ENCODE measurements at places on chromosomes 7 and 10.

DNA sequence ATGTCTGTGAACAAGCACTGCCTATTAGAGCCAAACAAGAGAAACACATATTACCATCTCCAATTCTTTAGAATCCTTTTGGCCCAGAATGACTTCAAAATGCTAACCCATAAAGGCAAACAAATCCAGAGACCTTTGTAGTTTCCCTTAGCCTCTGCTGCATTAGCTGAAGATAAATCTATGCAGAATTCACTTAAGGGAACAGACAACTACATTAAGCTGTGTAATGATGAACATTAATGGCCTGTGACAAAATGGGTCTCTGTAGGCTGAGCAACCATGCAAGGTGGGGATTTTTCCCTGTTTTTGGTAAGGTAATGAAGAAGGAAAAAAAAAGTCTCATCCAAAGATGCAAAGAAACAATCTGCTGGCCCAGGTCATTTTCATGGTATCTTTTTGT lies 411.6 kb downstream of the EXOC4 start:
- DNase-seq, result no peak

DNA sequence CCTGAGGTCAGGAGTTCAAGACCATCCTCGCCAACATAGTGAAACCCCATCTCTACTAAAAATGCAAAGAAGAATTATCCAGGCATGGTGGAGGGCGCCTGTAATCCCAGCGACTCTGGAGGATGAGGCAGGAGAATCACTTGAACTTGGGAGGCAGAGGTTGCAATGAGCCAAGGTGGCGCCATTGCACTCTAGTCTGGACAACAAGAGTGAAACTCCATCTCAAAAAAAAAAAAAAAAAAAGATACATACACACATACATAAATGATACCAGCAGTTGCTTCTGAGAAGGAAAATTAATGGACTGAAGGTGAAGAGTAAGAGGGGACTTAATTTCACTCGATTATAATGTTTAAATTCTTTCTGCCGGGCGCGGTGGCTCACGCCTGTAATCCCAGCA lies 40.2 kb upstream of the PAX2 start:
- DNase-seq, result no peak

- no peak for DNase-seq
These were observed 759.0 kb upstream of the GALNT17 start for GRCh38 chr7:70372768-70373515.

- no peak for DNase-seq
These were observed 50.5 kb upstream of the FOXK1 start for GRCh38 chr7:4631380-4632179.

- no peak for DNase-seq
These were observed 350.2 kb downstream of the TYW1 start for GRCh38 chr7:67346876-67347275.

DNA sequence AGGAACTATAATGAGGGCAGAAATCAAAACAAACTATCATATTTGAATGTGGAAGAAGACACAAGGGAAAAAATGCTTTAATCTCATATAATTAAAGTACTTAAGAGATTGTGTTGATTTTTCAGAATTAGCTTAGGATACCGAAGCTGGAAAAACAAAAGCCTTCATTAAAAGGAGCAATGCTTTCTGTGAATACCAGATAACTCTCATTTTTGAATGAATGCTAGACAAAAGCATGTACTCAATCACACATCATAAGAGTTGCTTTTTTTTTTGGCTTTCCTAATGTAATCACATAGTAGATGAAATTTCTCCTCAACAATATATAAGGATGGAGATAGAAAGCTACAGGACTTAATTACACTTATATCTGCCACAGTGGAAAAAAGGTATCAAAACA lies 43.3 kb downstream of the CADPS2 start:
- no peak for DNase-seq

DNA sequence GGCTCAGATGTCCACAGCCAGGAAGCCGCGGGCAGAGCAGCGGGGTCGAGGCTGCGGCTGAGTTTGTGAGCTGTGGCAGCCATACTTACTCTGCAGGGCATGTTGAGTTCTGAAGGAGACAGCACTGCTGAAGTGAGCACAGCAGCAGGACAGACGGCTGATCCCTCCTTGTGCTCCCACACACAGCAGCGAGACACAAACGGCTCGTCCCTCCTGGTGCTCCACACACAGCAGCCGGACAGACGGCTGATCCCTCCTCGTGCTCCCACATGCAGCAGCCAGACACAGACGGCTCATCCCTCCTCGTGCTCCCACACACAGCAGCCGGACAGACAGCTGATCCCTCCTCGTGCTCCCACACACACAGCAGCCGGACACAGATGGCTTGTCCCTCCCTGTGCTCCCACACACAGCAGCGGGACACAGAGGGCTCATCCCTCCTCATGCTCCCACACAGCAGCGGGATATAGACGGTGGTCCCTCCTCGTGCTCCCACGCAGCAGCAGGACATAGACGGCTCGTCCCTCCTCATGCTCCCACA lies 305.1 kb downstream of the PTPRN2 start:
- DNase-seq, result no peak

DNA sequence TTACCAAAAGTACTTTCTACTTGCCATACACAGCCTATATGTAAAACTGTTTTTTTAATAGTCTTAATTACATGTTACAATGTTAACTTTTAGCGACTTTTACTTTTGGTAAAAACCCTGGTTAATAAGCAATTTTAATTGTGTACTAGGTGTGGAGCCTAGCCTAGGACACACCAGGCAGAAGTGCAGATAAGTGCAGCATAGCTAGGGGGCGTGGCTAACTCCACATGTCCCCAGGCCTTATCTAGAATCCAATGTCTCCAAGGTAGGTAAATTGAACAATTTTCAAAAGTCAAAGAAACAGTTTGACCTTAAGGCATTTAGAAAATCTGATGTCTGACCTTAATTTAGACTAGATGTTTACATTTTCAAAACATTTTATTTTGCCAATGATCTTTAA lies 858.7 kb downstream of the CCSER2 start:
- DNase-seq, result no peak

DNA sequence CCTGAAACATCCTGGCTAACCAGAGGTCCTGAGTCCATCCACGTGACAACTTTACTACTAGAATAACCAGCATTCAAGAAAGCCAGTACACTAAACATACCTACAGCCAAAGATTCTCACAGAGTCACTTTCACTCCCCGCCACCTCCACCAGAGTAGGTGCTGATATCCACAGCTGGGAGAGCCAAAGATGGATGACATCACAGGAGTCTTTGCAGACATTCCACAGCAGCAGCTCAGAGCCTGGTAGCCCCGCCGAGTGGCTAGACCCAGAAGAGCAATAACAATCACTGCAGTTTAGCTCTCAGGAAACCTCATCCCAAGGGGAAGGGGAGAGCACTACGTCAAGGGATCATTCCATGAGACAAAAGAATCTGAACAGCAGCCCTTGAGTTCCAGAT lies 13.5 kb upstream of the ADAM22 start:
- no peak for DNase-seq

DNA sequence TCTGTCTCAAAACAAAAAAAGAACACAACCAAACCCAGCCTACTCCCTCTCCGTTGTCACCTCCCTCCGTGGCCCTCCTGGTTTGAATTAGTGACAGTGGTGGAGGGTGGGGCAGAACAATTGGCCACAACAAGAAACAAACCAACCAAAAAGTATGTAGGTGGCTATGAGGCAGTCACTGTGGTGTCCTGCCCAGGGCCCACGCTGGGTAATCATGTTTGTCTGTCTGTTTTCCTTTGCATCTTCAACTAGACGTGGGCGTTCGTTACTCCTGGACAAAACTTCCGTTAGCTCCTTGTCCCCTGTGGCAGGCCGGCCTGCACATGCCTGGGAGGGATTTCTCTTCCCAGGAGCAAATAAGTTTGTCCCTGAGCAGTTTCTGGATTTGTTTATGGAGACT lies 78.4 kb downstream of the XRCC2 start:
- no peak for DNase-seq

DNA sequence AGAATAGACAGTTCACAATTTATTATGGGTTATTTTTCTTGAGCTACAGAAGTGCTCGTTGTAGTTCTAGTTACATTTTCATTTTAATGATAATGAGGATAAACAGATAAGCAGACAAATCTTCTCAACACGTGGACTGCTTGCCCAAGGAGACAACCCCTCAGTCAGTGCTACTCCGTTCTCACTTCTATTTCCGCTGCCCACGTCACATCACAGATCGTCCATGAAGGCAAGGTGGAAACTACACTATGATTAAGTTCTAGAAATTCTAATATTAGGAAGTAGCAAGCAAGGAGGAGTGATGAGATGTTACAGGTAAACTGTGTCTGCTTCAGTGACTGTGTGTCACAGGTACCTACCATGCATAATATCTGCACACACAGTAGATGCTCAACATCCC lies 210.5 kb downstream of the CHCHD3 start:
- DNase-seq, result no peak

DNA sequence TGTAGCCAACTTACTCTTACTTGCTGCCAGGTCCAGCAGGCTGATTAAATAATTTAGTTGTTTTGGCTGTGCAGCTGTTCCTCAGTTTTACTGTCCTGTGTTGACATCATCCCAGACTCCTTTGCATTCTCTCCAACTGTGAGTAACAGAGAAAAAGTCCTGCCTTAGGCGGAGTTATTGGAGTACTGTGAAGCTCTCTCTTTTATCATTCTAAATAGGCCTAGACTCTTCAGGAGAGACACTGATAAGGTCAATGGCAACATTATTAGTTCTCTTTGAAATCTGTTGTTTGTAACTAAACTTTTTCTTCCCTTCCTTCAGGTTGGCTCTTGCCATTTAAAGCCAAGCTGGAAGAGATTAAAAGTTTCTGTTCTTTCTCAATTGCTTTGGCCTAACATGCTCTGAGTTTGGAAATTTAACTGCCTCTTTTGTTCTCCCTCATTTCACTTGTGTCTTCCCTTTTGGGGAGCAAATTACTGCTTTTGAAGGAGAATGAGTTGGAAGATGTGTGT lies 215.7 kb upstream of the CSTF2T start:
- DNase-seq, result no peak

- no peak for DNase-seq
These were observed 240.0 kb downstream of the BICC1 start for GRCh38 chr10:58752665-58753064.

DNA sequence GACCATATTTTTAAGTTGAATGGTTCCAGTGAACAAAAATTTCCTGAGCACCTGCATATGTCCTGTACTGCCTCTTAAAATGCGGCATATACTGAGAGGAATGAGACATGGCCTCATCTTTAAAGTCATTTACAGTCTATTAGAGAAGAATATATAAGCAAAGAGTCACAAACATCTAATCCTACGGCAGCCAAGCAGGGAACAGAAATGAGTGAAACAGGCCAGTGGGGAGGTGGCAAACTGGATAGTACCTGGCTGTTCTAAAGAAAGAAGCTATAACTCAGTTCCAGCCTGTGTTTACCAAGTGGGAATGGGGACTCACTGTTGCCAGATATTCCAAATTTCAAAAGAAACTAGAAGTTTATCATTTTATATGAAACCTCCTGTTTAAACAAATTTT lies 211.4 kb downstream of the VTI1A start:
- DNase-seq, result no peak

DNA sequence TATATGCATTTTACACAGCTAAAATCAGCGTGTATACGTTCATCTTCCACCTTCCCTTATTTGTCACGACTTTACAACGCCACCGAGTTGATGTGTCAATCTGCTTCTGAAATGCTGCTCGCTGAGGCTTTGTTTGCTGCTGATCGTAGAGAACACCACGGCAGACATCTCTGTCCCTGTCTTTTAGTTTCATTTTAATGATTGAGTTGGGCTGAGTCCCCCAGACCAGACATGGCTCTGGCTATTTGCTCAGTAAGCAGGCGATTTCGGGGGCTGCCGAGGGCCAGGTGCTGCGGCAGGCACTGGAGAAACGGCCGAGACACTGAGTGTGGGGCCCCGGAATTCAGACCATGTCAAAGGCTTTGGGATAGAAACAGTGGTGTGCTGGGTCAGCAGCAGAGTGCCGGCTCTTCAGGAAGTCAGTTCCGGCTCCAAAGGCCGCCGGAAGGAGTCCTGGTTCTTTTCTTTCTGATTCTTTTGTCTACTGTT lies 5.0 kb downstream of the LRRC27 start:
- peak; percentile 60 for DNase-seq

- no peak for DNase-seq
These were observed 897.9 kb upstream of the AUTS2 start for GRCh38 chr7:68700414-68700813.

- DNase-seq, result no peak
These were observed 345.0 kb upstream of the STEAP1 start for GRCh38 chr7:89809291-89809690.

GRCh38 chr10:61110188-61110844 lies 166.3 kb upstream of the RHOBTB1 start:
- DNase-seq, result no peak

DNA sequence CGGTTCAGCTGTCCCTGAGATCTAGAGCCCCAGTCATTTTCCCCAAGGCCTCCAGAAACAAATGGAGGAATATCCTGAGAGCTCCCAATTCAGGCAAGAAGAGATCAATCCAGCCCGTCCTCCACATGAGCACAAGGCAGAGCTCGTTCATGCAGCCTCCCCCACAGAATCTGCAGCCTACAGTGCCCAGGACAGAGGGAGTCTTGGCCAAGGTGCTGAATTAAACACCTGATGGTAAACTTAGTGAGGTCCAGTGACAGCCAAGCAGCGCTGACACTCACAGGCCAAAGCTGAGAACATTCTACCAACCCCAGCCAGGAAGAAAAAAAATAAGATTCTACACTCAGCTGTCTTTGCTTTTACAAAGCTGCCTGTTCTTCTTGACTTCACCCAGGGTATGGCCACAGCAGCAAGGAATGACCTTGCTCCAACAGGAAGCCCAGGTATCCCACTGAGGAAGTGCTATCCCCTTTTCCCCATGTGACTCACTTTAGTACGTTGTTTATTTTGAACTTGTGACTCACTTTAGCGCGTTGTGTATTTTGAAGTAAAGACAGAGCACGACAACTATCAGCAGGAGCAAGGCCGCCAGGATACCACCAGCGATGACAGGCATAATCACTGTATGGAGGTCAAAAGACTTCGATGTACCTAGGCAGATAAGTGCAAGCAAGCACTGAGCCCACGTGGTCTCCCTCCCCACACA lies 4.4 kb upstream of the CUZD1 start:
- DNase-seq, result no peak

- no peak for DNase-seq
These were observed 918 bp downstream of the DBNL start for GRCh38 chr7:44045226-44046014.

GRCh38 chr10:69146759-69147158 lies 22.8 kb downstream of the VPS26A start:
- DNase-seq, result no peak

DNA sequence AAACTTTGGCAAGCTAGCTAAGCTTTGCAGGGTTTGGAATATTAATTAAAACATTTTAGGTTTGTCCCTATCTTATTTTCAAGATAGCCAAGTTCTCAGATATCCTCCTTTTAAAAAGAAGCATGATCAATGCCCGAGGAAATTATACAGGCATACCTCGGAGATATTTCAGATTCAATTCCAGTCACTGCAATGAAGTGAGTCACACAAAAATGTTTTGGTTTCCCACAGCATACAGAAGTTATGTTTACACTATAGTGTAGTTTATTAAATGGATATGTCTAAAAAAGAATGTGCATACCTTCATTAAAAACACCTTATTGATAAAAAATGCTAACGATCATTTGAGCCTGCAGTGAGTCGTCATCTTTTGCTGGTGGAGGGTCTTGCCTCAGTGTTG lies 382.9 kb upstream of the NPVF start:
- DNase-seq, result no peak

GRCh38 chr10:29748109-29748650 lies 113.4 kb upstream of the SVIL start:
- no peak for DNase-seq

GRCh38 chr10:126470991-126471390 lies 82.7 kb upstream of the ADAM12 start:
- DNase-seq, result no peak

- DNase-seq, result no peak
These were observed 381.8 kb downstream of the TCERG1L start for GRCh38 chr10:130929422-130930325.
